ENCODE measurements at places on chromosomes 16 and 17. TPM values are rescaled to one million over a fixed set of nuclear protein-coding genes. Genes with fewer than 3 reads are reported as not detected.

DNA sequence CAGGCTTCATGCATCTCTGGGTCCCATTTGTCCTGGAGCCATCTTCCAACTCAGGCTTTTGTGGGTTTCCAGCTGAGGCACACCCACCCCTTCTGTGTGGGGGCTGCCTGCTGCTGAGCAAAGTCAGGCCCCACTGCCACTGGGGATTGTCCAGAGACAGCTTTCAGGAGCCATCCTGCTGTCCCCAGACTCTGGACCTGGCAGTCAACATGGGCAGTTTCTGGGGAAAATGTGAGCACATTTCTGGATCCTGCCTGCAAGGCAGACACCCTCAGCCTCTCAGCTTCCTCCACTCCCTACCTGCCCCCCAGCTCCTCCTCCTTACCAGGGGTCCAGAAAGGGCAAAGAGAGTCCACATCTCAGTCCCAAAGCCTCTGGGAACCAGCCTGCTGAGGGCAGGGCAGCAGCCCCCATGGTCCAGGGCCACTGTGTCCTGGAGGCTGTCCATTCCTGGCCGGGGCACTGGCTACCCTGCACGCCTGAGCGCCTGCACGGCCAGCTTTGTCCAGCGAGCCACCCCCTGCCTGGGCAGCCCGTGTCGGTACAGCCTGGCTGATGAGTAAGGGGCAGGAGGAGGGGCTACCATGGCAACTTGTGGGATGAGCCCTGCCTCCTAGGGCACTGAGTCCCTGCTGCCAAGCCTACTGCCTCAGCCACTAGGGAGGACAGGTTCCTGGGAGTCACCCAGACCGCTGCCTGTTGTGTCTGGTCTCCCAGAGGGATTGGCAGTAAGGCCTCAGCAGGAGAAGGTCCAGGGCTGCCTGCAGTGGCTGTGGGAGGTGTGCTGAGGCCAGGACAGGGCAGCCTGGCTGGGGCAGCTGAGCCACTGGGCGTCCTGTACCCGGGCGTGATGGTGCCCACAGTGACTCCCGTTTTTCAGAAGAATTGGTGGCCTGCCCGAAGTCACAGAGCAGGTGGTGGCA is at the start of gene SLC47A2:
Gene SLC47A2, minus strand, starts transcription at position 477 of the 923 bp plus-strand sequence. Its CDS starts 29 bp downstream, at position 448.
- peak; percentile 48 for DNase-seq

The SHCBP1 gene
- 21.4 TPM for total RNA-seq

DNA sequence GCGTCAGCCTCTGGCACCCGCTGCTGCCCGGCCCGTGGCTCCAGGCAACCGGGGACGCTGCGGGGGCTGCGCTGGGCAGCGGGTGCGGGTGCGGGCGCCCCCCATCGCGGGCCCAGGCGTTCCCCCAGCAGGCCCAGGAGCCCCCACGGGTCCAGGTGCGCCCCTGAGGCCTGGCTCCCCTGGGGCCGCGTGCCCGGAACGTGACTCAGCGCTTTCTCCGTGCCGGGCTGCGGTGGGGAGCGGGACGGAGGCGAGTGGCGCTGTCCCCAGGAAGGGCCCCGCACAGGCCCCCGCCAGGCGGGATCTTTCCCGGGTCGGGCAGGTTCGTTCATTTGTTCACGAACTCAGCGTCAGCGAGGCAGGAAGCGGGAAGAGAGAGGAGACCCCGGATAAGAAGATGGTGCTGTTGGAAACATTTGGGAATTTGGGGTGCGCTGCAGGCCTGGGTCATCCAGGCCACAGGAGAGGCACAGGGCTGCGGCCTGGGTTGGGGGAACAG is 18.4 kb upstream of the EXOC7 start:
- no peak for DNase-seq

DNA sequence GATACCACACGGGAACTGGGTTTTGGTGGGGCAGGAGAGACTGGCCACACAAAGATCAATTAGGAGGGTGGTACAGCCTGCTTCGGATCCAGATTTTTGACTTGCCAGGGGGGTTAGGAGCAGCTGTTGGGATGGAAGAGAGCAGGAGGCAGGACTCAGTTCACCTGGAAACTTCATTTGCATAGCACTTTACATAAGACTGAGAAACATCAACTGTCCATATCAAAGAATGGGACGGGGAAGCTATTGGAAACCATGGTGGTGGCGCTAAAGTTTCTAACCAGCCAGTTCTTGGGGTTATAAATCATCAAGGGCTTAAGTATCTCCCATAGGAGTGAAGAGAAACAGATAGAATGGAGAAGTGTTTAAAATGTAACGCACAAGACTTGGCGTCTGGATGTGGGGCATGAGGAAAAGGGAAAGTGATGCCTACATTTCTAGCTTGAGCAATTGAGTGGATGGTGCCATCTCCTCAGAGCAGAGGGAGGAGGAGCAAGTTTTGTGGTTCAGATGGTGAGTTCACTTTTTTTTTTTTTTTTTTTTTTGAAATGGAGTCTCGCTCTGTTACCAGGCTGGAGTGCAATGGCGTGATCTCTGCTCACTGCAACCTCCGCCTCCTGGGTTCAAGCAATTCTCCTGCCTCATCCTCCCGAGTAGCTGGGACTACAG is 6.4 kb upstream of the SRCAP start:
- DNase-seq: no peak

DNA sequence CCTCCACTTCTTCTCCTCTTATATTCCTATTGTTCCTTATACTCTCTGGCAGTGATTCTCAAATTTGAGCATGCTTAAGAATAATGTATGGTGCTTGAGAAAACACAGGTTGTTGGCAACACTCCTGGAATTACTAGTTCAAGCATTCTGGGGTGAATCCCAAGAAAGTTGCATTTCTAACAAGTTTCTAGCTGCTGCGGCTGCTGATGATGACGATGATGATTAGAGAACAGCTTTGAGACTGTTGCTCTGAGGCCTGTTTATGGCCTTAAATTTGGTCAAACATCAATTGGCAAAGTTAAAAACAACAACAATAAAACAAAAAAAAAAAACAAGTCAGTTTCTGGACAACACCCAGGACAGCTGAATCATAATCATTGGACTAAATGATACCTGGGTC is 961.9 kb downstream of the CDH11 start:
- DNase-seq: peak; percentile 66

The DHRS7C gene
- total RNA-seq: not detected

GRCh38 chr17:63675607-63676546 is 24.0 kb downstream of the LIMD2 start:
- DNase-seq: peak; percentile 89

DNA sequence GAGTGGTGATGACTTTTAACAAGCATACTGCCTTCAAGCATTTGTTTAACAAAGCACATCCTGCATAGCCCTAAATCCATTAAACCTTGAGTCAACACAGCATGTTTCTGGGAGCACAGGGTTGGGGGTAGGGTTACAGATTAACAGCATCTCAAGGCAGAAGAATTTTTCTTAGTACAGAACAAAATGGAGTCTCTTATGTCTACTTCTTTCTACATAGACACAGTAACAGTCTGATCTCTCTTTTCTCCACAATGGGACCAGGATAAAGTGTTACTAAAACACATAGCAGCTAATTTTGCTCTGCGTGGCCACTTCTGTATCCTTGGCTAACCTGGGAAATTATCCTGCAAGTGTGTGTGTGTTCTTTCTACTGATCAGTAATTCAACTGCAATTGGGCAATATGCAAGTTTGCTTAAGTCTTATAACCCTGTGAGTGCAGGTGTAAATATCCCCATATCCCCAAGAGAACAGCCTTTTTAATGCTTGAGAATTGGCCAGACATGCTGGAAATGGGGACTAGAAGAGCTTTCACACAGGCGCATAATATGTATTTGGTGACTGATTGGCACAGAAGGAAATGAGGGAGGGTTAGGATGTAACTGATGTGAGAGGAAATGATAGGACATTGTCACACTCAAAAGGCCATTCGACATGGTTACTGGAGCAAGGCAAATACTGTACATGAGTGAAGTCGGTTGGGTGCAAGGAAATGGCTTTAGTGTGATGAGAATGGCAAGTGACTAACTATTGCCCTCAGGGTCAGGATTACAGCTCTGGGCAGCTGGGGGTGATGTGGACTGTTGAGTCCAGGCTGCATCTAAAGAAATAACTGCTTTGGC is 10.8 kb upstream of the ANKS4B start:
- no peak for DNase-seq

The MRPL12 gene
- total RNA-seq: 82.6 TPM

- peak; percentile 85 for DNase-seq
Observed at GRCh38 chr16:73125850-73126524, 78.1 kb upstream of the ZFHX3 start.

GRCh38 chr16:89847051-89847939 is 19.0 kb downstream of the SPIRE2 start:
- no peak for DNase-seq
